ENCODE measurements at places on chromosomes 3 and 15. TPM values are rescaled to one million over a fixed set of nuclear protein-coding genes. Genes with fewer than 3 reads are reported as not detected.

TRPC1 gene
- total RNA-seq: 0.84 TPM

KBTBD13 gene
- total RNA-seq: not detected

AMOTL2 gene
- total RNA-seq: 33.2 TPM

P3H2 gene
- total RNA-seq: 15.0 TPM

SLC35G2 gene
- total RNA-seq: 1.0 TPM

RHCG gene
- 4,298 TPM for total RNA-seq

ALDH1A2 gene
- total RNA-seq: 1.8 TPM

WDR72 gene
- 0.76 TPM for total RNA-seq

EFCAB12 gene
- total RNA-seq: 0.04 TPM

NOX5 gene
- 0.44 TPM for total RNA-seq

LCTL gene
- total RNA-seq: not detected

C3orf38 gene
- 15.1 TPM for total RNA-seq

AQP9 gene
- total RNA-seq: 0.60 TPM

KLHL25 gene
- total RNA-seq: 4.8 TPM

CYP8B1 gene
- not detected for total RNA-seq

PLA1A gene
- total RNA-seq: 0.92 TPM

FURIN gene
- 30.6 TPM for total RNA-seq

IQCF5 gene
- total RNA-seq: not detected

RASGRP1 gene
- 21.2 TPM for total RNA-seq

RETNLB gene
- total RNA-seq: not detected

SHC4 gene
- total RNA-seq: not detected

RNU6-1 gene
- not detected for total RNA-seq

STAC gene
- total RNA-seq: 0.08 TPM

SH2D7 gene
- not detected for total RNA-seq

CKMT1B gene
- 50.7 TPM for total RNA-seq

Data from esophagus mucosa (tissue), 1 donor.